Activated T-helper 2 cell treated with anti-CD3 and anti-CD28 coated beads, Interferon-gamma antibody, Interleukin-2, Interleukin-4, amounts not matched to agents 10 μg/mL and 5 μg/mL and 100 μg/mL, durations not matched to agents 14 hours and 24 hours and 36 hours (primary cell): ENCODE measurements at places on chromosomes 1 and 21. TPM values are rescaled to one million over a fixed set of nuclear protein-coding genes. Genes with fewer than 3 reads are reported as not detected.

- no peak overlapping the region for H3K4me3 ChIP-seq
- no peak overlapping the region for H3K27ac ChIP-seq
- H3K36me3 ChIP-seq, result peaks cover 26% of the 10 kb centered on the region
- no peaks in the 10 kb centered on the region for H3K4me1 ChIP-seq
- no peaks in the 10 kb centered on the region for H3K27me3 ChIP-seq
Observed at GRCh38 chr1:180680558-180681144, 48.8 kb downstream of the XPR1 start.

DNA sequence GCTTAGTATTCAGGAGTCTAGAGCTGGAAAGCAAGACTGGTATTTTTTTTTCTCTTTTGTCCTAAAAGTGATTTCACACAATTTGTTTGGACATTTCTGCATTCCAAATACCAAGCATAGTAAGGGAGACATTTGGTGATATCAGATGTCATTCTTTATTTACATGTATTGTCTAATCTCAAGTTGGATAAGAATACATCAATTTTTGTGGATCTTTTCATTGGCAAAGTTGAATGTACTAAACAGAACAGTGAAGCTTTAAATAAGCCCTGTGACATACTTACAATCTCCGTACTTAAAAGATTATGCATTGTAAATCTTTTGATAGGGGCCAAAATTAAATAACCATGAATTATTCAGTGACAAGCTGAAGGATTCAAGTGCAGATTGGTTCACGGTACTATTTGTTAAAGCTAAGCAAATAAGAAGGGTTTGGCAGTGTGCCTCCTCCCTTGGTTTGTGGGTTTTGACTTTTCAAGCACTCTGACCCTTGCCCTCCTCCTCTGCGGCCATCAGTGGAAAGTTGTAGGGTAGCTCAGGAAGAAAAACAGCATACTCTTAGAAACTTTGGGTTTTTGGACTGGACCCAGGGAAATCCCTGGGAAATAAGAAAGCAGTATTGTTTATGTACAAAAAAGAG is 663.7 kb downstream of the ADGRL2 start:
- no peak for DNase-seq
- no peaks in the 10 kb centered on the region for H3K4me1 ChIP-seq
- H3K4me3 ChIP-seq, result no peak overlapping the region
- no peaks in the 10 kb centered on the region for H3K27me3 ChIP-seq

DNA sequence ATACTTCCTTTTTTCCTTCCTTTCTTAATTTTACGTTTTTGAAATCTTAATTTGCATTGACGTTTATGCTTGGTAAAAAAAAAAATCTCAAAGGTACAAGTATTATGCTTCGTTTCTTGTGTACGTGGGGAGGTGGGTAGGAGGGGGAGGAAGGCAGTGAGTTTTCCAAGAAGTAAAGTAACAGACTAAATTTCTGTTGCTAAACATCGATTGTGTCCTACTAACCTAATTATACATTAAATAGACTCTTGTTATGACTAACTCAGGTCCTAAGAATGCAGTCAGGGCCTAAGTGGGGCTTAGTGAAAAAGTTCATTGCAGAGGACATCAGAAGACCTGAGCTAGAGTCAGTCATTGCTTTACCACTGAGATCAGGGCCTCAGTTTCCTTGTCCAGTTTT is 17.5 kb downstream of the NEK7 start:
- peaks cover 79% of the 10 kb centered on the region for H3K4me1 ChIP-seq
- H3K36me3 ChIP-seq, result peaks cover 12% of the 10 kb centered on the region
- no peaks in the 10 kb centered on the region for H3K27me3 ChIP-seq
- H3K4me3 ChIP-seq, result peak overlapping the region; percentile 38

Gene FLG2
- total RNA-seq, result not detected in 2 replicates

GRCh38 chr1:166166698-166167571 is at the start of gene FAM78B:
Gene FAM78B, minus strand, starts transcription at chr1:166167001. Its CDS starts 753 bp downstream, at chr1:166166248.
- H3K4me3 ChIP-seq, result peak within 1 kb of the TSS; percentile 82
- DNase-seq, result peak; percentile 52
- peaks cover 47% of the 10 kb centered on the region for H3K27me3 ChIP-seq
- H3K4me1 ChIP-seq, result peaks cover 32% of the 10 kb centered on the region
- peak within 1 kb of the TSS; percentile 53 for H3K27ac ChIP-seq
- no peaks in the 10 kb centered on the region for H3K36me3 ChIP-seq

Gene GFI1
- total RNA-seq, result 93.8 and 99.4 TPM in 2 replicates

DNA sequence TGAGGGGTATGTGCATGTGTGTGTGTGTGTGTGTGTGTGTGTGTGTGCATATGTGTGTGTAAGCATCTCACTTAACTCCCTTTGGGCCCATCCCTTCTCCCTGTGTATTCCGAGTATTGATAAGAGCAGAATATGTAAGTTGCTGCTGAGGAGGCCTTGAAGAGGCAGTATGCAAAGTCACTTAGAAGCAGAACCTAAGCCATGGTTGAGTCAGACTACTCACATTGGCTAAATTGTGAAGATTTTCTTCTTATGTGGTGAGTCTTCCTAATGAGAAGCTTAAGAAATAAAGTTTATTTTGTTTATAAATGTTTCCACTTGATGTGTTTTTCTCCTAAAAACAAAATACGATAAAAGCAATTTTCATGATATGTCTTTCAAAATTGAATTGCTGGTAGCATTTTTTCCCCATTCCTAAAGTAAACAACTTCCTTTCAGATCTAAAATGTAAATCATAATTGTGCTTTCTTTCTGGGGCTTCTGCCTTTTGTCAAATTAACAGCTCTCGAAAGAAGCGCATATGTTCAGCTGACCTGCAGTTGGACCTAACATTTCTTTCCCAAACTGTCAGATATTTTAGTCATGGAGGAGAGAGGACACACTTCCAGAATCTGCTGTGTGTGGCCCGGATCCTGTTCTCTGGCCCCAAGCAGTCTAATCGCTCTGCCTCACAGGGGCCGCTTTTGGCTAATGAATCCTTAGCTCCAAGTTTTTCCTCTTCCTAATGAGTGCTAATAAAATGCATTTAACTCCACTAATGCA is 284.0 kb downstream of the DUSP10 start:
- no peak overlapping the region for H3K27ac ChIP-seq
- peaks cover 29% of the 10 kb centered on the region for H3K27me3 ChIP-seq
- H3K4me1 ChIP-seq, result no peaks in the 10 kb centered on the region
- no peaks in the 10 kb centered on the region for H3K36me3 ChIP-seq

GRCh38 chr21:44682580-44683151 is 703 bp upstream of the KRTAP12-1 start:
- no peaks in the 10 kb centered on the region for H3K36me3 ChIP-seq
- H3K27me3 ChIP-seq, result peaks cover 12% of the 10 kb centered on the region
- no peak overlapping the region for H3K27ac ChIP-seq
- H3K4me1 ChIP-seq, result peaks cover 6% of the 10 kb centered on the region
- DNase-seq, result no peak
